Upper lobe of right lung (tissue), 1 donor: ENCODE measurements at places on chromosomes 7 and 10.
A peak's percentile ranks its signal among the peaks of the same experiment; 100 is the strongest.

GRCh38 chr7:48207155-48207675 is 36.0 kb downstream of the ABCA13 start:
- no peak for DNase-seq

- DNase-seq = peak; percentile 69
Measured at GRCh38 chr10:119209035-119209735, 1.8 kb downstream of the GRK5 start.

- DNase-seq = peak; percentile 72
Measured at GRCh38 chr10:24952143-24952706, at the start of gene PRTFDC1. TSS of gene PRTFDC1 (minus strand) at chr10:24952606. CDS start at chr10:24952575, 31 bp downstream.

GRCh38 chr7:116772423-116772863 is 89.9 kb upstream of the CAPZA2 start:
- DNase-seq = no peak

GRCh38 chr7:107610323-107610722 is 30.3 kb downstream of the BCAP29 start:
- DNase-seq = no peak

- DNase-seq = peak; percentile 54
Measured at GRCh38 chr10:131802996-131803395, 97.8 kb upstream of the PPP2R2D start.

DNA sequence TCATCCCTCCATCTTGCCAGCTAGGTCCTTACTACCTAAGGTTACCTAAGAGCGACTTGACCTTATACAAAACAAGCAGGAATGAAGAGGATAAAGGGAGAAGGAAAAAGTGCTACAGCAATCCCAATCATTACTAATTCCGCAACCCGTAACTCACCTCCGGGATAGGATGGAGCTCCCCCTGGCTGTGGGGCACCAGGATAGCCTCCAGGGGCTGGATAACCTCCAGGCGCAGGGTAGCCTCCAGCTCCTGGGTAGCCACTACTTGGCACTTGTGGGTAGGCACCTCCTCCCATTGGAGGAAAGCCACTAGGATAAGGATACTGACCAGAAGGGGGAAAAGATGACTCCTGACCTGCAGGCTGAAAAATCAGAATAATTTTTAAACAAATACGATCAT is 15.8 kb downstream of the ANXA7 start:
- no peak for DNase-seq

DNA sequence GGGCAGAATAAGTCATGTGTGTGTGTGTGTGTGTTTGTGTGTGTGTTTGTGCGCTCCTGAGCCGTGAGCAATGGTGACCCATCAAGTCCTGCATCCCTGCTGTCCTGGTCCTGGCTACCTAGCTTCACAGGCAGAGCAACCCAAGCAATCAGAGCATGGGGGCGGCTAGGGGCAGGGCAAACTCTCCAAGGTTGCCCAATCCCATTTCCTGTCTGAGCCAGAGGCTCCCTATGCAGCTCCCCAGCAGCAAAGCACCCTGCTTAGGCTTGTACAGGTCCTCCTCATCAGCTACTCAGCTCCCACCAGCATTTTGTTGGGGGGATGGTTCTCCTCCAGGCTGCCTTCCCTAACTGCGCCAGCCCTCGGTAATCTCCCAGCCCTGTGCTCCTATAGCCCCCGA is 31.1 kb upstream of the CRHR2 start:
- DNase-seq = peak; percentile 31

GRCh38 chr10:69837261-69837660 is 35.6 kb downstream of the COL13A1 start:
- DNase-seq = no peak

GRCh38 chr7:127514499-127514898 is 70.9 kb downstream of the GCC1 start:
- DNase-seq = no peak

DNA sequence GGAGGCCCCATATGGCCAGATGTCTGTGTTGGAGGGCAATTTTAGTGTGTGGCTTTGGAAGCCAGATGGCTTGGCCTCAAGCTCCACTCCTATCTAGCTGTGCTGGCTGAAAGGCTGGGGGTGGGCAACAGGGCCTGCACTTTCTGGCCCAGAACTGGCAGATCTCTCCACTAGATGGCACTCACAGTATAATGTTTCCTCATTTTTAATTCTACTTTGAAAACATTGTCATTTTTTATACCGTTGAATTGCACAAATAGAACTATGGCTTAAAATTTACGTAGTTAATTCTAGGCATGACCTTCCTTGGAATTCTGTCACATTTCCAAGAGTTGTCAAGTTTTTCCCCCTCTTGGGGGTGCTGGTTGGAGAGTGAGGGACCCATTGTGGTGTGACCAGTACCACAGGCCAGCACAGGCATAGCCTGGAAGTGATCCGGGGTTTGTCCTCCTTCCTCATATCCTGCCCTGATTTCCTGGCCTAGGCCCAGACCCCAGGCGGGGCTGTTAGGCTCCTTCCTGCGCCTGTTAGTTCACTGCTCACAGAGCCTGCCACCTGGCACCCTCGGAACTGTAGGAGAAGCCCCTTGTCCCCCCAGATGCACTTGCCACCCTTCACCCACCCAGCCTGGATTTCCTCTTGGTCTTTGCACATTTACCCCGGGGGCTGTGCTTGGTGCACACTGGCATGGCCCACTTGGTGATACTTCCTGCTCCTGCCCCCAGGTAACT is 52.8 kb downstream of the ARHGAP22 start:
- DNase-seq = no peak

- no peak for DNase-seq
Measured at GRCh38 chr10:113006656-113007342, 56.8 kb downstream of the TCF7L2 start.

GRCh38 chr7:139746652-139747051 is 31.1 kb downstream of the HIPK2 start:
- DNase-seq = no peak

GRCh38 chr10:1123972-1124371 is 67.8 kb downstream of the WDR37 start:
- no peak for DNase-seq

DNA sequence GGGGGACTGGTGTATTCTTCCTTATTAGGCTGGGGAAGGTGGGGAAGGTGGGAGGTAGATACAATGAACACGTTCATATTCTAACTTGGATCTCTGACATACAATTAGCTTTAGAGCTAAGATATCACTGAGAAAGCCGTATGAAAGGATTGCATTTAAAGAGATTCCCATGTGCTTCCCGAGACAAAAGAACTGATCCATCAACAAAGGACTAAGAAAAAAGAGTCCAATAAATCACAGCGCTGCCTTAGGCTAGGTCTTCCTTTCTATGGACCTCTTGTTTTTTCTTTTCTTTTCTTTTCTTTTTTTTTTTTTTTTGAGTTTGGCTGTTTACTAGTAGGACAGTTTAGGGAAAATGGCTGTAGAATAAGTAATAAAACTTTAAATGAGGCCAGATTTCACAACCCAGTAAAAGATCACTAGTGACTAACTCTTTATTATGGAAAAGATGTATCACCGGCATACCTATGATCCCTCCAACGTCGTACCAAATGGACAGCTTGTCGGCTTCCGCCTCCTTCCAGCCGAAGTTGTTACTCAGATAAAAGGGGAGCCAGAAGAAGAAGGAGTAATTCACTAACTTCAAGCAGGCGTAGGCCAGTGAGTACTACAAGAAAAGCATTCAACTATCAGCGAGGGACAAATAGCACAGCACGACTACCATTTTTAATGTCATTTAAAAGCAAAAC is 50.0 kb downstream of the SLC37A3 start:
- DNase-seq = no peak

DNA sequence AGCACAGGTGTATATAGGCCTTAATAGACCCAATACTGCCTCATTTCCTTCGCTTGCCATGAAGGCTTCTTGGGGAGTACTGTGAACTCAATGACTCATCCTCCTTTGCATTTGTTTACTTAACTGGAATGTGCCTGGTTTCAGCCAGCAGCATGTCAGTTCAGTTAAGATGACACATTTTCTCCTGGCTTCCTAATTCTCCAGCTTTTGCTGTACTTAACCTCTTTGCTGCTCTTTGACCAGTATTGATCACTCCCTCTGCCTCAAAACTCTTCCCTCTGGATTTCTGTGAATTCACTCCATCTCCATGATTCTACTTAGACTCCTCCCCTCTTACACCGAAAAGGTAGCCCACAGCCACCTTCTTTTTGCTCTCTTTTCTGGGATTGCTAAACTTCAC is 135.7 kb downstream of the MAGI2 start:
- no peak for DNase-seq

DNA sequence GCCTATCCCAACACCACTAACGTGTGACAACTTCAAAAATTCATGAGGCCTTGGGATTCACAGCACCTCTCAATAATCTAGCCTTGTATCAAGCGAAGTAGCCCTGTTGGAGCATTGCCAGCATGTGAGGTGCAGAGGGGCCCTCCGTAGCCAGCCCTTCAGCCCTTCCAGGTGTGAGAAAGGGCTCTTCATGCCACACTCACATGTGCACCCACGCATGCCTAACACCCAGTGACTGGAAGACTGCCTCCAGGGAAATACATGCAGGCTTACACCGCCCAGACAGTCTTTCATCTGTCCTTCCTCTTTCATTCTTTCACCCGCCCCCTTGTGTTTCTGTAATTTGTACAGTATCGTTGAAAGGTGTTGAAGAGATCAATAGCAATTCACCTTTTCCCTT is 26.1 kb downstream of the LRRC4 start:
- DNase-seq = no peak

DNA sequence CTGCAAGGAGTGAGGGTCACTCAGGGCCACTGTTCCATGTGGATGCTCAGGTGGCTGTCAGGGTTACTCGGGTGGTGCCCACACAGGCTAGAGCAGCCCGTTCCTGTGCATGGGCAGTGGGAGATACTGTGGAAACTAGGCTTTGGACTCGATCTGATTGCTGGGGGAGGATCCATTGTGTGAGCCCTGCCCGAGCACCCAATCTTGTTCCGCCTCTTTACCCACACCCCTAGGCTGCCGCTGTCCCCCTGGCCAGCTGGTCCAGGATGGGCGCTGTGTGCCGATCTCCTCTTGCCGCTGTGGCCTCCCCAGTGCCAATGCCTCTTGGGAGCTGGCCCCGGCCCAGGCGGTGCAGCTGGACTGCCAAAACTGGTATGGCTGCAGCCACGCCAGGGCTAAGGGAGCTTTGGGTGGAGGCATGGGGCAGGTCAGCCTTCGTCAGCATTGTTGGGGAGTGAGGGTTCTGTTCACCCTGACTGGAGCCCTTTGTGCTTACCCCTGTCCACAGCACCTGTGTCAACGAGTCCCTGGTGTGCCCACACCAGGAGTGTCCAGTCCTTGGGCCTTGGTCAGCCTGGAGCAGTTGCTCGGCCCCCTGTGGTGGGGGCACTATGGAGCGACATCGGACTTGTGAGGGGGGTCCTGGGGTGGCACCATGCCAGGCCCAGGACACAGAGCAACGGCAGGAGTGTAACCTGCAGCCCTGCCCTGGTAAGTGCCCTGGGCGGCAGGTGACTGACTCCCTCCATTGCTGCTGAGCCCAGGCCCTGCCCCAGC is 12.4 kb upstream of the ZNF862 start:
- DNase-seq = peak; percentile 59

GRCh38 chr7:28203508-28204240 is 23.1 kb upstream of the JAZF1 start:
- no peak for DNase-seq

DNA sequence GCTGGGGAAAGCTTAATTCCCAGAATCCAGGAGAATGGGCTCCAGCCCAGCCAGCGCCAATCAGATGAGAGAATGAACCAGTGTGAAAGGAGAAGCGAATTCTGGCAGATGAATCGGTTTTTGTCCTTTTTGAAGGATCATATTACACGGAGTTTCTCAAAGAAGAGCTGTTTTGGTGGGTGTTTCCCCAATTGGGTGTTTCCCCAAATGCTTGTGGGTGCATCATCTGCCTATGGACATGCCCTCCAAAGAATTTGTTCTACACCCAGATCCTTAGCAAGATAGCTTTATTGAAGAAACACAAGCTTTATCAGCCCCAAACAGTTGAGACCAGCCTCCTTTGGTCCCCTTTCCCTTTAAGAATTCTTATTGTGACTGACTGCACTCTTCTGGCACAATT is 186.5 kb upstream of the GPR26 start:
- no peak for DNase-seq

- no peak for DNase-seq
Measured at GRCh38 chr7:27532314-27532713, 130.4 kb downstream of the HIBADH start.

- no peak for DNase-seq
Measured at GRCh38 chr10:62916141-62916603, 100.0 kb upstream of the EGR2 start.
